ENCODE measurements at places on chromosomes 7 and 10.

GRCh38 chr7:39703144-39703543 lies 79.8 kb downstream of the RALA start:
- DNase-seq: no peak

GRCh38 chr10:6756716-6757115 lies 176.6 kb upstream of the PRKCQ start:
- DNase-seq: no peak

DNA sequence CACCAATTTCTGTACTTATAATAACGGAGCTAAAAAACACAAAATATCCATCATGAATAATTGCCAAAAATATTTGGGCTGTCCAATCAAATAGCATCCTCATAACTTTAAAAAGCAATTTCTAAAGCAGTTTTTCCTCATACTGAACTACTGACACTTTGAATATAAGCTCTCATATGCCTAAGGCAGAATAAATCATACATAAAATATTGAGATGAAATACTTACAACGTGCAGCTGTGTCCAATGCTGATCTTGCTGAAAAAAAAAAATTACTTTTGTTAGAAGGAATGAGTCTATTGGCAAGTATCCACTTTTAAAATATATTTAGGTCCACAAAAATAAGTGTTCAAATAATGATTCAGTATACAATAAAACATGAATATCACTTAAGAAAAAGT lies 24.2 kb downstream of the FAM3C start:
- DNase-seq: no peak

DNA sequence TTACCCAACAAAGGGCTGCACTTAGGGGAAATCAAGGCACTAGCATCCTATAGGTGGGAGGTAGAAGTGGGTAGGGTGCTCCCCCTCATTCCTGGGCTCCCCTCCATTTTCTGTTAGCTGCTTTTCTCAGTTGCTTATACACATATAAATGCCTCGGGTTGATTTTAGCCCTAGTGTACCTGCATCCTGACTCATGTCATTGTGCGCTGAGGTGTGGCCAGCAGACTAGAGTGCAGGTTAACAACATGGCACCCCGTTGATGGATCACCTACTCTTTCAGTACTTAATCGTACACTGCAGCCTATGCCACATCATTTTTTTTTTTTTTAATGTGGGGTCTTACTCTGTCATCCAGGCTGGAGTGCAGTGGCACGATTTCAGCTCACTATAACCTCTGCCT lies 144.0 kb upstream of the ITGB1 start:
- no peak for DNase-seq

DNA sequence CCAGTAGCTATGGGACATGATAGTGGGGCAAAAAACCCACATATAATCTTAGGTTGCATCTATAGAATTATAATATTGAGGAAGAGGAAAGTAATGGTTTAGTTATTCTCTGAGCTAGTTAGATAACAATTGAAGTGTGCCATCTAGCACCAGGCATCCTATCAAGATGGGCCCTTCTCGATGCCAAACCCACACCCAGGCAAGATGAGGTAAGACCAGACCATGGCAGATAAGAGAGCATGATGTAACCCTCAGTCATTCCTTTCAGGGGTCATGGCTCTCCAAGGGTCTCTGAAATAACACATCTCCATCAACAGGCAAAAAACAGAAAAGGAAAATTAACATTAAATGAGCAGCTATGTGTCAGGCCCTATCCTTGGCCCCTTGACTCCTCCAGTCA lies 128.7 kb downstream of the SH3PXD2A start:
- no peak for DNase-seq

- no peak for DNase-seq
Measured at GRCh38 chr7:135771961-135772638, 23.5 kb upstream of the FAM180A start.

- no peak for DNase-seq
Measured at GRCh38 chr7:107186240-107186639, 17.4 kb downstream of the HBP1 start.

DNA sequence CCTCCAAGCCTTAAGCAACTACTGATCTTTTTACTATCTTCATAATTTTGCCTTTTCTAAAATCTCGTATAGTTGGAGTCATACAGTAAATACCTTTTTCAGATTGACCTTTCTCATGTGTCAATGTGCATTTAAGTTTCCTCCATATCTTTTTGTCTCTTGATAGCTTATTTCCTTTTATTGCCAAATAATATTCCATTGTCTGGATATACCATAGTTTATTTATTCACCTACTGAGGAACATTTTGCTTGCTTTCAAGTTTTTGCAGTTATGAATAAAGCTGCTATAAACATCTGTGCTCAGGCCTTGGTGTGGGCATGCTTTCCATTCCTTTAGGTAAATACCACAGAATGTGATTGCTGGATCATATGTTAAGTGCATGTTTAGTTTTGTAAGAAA lies 161.2 kb upstream of the GNAI1 start:
- no peak for DNase-seq

DNA sequence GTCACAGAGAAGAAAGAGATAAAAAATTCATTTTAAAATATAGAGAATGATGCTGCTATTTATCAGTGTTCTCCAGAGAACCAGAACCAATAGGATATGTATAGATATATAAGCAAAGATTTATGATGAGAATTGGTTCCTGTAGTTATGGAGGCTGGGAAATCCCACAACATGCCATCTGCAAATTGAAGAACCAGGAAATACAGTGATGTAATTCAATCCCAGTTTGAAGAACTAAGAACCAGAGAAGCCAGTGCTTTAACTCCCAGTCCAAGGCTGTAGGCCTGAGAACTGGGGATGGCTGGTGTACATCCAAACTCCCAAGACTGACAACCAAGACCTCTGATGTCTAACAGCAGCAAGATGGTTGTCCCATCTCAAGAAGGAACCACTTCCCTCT lies 192.9 kb upstream of the PLXDC2 start:
- DNase-seq: no peak

DNA sequence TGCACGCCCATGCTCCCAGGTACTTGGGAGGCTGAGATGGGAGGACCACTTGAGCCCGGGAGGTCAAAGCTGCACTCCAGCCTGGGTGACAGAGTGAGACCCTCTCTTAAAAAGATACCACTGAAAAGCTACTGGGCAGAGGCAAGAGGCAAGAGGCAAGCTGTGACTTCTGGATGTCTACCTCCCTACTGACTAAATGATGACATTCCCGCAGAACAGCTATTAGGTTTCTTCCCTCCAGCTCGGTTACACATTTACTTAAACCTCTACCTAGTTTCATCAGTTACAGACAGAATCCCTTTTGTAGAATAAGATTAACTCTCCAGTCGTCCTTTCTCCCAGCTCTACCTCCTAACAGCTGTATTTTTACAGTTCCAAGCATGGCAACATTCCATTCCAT lies 21.2 kb downstream of the RHEB start:
- no peak for DNase-seq

GRCh38 chr7:29467193-29467926 lies 96.3 kb upstream of the PRR15 start:
- DNase-seq: no peak

- no peak for DNase-seq
Measured at GRCh38 chr7:6171532-6172223, 100.7 kb downstream of the CYTH3 start.

GRCh38 chr10:100749059-100749308 lies 3.6 kb downstream of the PAX2 start:
- no peak for DNase-seq

- DNase-seq: no peak
Measured at GRCh38 chr10:43998021-43998809, 349.5 kb upstream of the ZNF32 start.

DNA sequence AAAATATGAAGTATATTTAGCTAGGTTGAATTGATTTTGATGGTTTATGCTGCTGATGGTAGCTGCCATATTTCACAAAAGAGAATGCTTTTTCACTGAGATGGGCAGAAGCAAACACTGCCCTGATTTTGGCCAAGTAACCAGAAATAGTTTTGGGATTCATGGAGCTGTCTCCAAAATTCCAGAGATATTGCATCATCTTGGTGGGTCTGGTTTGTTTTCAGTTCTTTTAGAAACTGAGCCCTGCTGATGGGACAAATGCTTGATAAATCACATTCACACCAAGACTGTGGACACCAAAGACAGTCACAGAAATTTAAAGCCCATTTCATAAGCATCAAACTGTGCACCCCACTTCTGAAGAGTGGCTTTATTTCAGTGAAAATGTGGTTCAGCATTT lies 140.5 kb downstream of the BICC1 start:
- DNase-seq: no peak

DNA sequence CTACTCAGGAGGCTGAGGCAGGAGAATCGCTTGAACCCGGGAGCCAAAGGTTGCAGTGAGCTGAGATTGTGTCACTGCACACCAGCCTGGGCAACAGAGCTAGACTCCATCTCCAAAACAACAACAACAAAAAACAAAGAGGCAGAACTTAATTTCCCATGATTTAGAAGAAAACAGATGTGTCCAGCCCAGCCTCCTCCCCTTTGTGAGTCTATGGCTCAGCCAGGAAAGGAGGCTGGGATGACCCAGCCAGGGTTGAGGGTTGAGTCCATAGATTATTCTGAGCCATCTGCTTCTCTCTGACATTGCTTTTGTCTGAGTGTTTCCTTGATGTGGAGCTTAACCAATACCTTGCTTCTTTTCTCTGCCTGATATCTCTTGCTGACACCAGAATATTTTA lies 994.1 kb downstream of the TYW1 start:
- DNase-seq: no peak

DNA sequence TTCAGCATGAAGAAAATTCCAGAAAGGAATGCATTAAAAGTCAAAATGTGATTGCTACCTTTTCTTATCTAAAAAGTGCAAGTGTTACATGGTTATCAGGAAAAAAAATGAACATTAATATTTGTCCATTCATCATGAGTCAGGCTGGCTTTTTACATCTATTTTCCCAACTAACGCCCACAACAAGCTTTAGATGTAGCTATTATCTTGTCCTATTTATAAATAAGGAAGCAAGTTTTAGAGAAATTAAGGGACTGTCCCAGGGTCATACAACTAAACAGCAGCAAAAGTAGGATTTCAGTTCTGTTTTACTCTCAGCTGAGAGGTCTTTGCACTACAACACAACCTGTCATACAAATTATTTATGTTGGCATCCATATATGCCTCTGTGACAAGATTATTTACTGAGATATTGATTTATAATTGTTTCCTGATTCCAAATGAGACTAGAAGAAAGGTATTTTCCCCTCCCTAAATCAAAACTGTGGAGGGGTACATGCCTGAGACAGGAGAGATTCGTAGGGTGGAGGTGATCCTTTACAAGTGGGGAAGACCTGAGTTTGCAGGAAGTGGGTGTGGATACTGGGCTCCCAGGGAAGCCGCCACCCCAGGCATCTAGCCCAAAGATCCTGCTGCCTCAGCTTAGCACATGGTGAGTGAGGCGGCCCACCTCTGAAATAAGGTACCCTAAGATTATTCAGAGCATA lies 57.2 kb upstream of the ARID5B start:
- DNase-seq: no peak

GRCh38 chr7:105519353-105519752 lies 2.7 kb downstream of the PUS7 start:
- DNase-seq: no peak

DNA sequence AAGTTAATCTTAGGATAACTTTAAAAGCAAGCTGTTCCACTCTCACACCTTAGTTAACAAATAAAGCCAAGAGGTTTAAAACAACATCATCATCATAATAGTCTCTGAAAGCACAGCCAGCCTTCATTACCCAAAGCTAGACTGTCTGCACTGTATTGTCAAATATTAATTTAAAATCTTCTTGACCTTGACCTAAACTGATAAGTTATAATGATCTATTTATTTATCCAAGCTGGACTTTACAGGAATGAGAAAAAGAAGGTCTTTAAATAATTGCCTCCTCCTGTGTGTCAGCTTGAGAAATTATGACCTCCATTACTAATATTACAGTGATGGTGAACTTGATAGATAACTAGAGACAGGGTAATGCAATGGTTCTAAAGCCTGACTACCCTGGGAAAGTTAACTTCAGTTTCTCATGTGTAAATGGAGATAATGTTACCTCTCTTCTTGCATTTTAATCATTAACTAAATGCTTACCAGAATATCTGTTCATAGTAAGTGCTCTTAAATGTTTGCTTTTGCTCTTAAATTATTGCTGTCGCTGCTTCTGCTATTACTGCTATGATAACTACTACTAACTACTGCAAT lies 111.0 kb downstream of the KAT6B start:
- no peak for DNase-seq

Data from NCI-H1105 treated with DMSO at 0.1 percent for 48 hours (cell line).